ENCODE measurements at places on chromosomes 5 and 9.

- no peak for DNase-seq
These were observed 385.3 kb downstream of the PRELID2 start for GRCh38 chr5:145449794-145450193.

GRCh38 chr9:78000221-78000620, 31.4 kb downstream of the GNAQ start:
- DNase-seq: no peak

DNA sequence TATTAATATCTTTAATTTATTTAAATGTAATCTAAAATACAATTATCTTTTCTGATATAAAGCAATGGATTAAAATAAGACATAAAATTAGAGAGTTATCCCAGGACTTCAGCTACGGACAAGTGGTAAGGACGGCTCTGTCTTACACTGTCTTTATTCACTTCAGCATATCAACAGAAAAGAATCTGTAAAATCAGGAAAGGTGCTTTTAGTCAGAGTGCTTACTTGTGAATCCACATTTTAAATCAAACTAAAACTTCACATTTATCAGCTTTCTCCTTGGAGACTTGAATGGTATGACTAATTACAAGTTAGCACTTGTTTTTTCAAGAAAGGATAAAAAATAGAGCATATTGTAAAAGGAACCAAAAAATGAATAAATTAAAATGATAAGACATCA, 39.3 kb downstream of the ST8SIA4 start:
- no peak for DNase-seq

GRCh38 chr9:15873573-15874177, 320.8 kb downstream of the CCDC171 start:
- no peak for DNase-seq

- no peak for DNase-seq
These were observed 5.8 kb upstream of the RALGDS start for GRCh38 chr9:133126697-133127339.

- no peak for DNase-seq
These were observed 33.4 kb downstream of the WDR70 start for GRCh38 chr5:37412515-37412914.

- no peak for DNase-seq
These were observed 779.4 kb downstream of the SEMA5A start for GRCh38 chr5:8766448-8766847.

All from RWPE2 (cell line).